ENCODE measurements at places on chromosomes 2 and 18.
A peak's percentile ranks its signal among the peaks of the same experiment; 100 is the strongest.

- no peak for DNase-seq
These were observed 177.9 kb downstream of the CYRIA start for GRCh38 chr2:16487686-16488085.

GRCh38 chr2:57760381-57760801, 286.2 kb upstream of the VRK2 start:
- DNase-seq, result no peak

DNA sequence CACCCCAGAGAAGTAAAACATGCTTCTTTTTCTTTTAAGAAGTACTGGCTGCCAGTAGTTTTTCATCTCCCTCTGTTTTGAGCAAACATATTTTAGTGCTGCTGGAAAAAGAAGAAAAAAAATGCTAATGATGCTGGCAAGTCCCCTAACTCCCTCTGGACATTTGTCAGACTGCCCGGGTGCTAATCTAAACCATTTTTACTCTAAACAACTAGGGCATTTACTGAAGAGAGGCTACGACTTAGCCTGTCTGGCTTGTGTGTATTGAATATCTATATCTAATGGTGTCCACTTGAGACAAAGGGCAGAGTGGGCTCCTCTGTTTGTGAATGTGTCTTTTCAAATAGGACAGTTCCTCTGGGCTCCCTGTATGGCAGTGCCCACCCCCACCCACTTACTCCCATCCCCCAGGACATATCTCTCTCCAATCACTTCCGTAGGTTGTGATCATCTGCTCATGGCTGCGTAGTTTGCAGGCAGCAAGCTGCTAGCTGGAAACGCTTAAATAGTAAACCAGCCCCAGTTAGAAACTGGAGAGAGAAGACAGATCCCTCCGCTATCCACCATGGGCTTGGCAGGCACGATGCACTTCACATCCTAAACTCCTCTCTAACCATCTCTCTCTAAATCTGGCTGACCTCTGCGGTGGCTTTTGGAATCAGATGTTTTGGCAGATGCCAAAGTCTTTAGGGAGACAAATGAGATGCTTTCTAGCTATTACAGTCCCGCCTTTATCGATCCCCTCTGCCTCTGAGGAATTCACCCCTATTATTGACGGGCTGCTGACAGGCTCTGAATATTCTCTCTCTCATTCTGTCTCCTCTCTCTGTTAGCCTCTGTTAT, 58.3 kb downstream of the DOCK10 start:
- DNase-seq, result no peak

- DNase-seq, result no peak
These were observed 31.0 kb downstream of the ABCA12 start for GRCh38 chr2:215107216-215108056.

DNA sequence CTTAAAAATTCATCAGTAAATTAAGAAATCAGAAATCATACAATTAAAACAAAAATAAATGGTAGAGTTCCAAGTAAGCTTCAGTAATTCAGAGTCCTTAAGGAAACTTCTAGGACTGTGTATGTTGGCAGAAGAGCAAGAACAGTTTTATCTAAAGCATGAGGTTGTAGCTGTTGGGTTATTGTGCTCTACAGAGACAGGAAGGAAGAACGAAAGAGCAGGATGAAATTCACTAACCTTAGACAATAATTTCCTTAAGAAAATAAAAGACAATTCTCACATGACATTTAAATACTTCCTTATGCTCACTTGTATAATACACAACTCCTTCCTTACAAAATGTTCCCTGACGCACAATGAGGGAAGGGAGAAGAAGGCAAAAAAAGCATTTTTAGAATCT, 133.4 kb downstream of the STK39 start:
- DNase-seq, result no peak

DNA sequence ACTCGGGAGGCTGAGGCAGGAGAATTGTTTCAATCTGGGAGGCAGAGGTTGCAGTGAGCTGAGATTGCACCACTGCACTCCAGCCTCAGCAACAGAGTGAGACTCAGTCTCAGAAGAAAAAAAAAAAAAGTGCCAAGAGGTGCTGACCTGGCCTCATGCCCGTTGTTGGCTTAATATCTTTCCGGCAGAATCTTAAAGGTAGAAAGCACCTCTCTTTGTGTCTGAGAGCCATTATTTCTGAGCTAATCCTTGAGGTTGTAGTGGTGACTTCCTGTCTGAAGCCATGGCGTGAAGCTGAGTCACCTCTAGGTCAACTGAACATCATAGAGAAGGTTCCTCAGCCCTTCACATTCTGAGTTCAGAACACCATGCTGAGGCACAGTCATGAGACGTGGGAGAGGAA, 60.4 kb downstream of the WDSUB1 start:
- no peak for DNase-seq

GRCh38 chr2:118240276-118240675, 152.0 kb downstream of the INSIG2 start:
- DNase-seq, result no peak

- no peak for DNase-seq
These were observed 480.5 kb downstream of the TRIB2 start for GRCh38 chr2:13197248-13197647.

GRCh38 chr2:152335726-152336118, 748 bp downstream of the FMNL2 start:
- DNase-seq, result peak; percentile 63

DNA sequence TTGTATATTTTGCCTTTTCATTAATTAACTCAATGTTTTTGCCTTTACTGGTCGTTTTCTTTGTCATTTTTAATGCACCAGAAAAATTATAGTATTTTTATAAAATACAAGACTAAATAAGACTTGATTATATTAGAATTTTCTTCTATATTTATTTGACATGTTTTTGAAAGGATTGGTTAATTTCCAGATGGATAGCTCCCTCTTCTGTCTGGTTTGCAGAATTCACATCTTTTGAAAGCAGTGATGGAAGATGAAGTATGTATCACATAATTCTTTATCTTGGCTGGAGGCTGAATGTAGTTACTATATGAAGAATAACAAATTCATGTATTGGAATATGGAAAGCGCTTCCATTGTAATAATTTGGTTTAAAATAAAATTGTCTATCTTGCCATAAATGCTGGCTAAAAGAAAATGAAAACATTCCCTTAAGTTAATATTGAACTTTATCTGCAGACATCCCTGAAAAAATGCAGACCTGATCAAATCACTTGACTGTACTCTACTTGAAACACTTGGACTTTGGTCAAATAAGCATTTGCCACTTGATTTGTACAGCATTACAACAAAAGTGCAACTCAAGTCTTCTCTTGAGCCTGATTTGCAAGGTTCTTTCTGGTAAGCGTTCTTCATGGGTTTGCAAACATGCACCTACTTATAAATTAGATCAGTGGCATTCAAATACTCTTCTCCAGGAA, 86.3 kb upstream of the EFEMP1 start:
- no peak for DNase-seq

- no peak for DNase-seq
These were observed 480.0 kb downstream of the SLC4A3 start for GRCh38 chr2:220107380-220107791.

GRCh38 chr2:74101574-74102300, 46.0 kb downstream of the BOLA3 start:
- no peak for DNase-seq

DNA sequence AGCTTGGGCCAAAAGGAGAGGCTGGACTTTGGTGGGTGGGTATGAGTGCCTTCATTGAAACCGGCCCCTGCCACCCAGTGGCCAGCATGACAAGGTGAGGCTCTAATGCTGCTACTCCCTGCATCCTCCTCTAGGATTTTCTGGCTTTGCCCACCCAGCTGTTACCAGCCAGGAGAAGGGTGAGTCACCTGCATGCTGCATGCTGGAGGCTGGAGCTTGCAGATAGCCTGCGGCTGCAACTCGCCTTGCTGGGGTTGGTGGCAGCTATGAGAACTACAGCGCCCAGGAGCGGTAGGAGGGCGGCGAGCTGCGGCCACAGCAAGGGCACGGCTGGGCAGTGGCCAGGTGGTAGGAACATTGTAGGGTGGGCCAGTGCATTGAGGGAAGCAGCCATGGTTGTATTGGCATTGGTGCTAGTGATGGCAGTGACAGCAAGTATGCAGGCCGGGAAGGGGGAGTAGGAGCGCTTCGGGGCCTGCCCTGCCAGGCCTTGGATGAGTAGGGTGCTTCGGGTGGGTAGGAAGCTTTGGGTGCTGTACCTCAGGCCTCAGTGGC, 75.4 kb upstream of the SLC35G4 start:
- DNase-seq, result no peak

- no peak for DNase-seq
These were observed 7.6 kb upstream of the SPDYA start for GRCh38 chr2:28802975-28803429.

GRCh38 chr2:155190342-155190741, 491.8 kb downstream of the KCNJ3 start:
- DNase-seq, result no peak

GRCh38 chr2:208358758-208359631, 47.6 kb upstream of the PTH2R start:
- no peak for DNase-seq

DNA sequence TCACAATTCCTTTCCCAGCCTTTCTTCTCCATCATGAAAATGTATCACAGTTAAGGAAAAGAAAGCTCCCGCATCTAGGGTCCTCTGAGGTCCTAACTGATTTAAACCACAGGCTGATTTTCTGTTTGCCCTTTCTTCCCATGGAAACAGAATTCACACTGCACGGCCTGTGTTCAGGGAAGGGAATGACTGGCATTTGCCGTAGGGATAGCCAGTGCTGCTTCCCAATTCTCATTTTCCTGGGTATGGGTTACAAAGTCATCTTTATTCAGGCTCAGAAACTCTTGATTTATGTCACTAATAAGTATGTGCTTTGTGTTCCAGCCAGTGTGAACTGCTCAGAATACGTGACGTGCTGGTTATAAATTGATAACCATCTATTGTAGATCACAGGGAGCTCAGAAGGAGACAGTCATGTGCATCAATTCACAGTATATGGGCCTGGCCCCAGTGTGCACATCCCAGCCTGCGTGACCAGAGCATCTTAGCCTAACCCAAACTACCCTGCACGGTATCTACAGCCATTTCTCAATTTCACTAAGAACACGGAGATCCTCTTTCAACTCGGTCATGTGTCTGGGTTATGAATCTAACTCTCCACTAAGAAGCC, 163.3 kb downstream of the LRRC30 start:
- no peak for DNase-seq

DNA sequence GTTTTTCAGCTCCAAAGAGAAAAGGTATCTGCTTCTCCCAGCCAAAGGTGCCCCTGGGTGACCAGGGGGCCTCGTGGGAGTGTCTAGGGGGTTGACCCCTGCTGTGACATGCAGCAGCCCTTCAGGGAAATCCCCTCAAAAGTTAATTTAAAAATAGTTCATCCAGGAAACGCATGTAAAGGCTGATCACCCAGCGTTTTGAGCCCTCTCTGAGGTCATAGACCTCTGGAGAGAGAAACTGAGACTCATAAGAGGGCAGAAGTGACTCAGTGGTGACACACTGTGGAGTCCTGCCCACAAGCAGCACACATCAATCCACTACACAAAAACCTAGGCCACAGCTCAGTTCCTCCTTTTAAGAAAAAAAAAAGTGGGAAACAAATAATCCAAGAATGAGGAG, 11.9 kb downstream of the GAL3ST2 start:
- no peak for DNase-seq

- DNase-seq, result no peak
These were observed 59.0 kb upstream of the SPATS2L start for GRCh38 chr2:200247494-200247893.

DNA sequence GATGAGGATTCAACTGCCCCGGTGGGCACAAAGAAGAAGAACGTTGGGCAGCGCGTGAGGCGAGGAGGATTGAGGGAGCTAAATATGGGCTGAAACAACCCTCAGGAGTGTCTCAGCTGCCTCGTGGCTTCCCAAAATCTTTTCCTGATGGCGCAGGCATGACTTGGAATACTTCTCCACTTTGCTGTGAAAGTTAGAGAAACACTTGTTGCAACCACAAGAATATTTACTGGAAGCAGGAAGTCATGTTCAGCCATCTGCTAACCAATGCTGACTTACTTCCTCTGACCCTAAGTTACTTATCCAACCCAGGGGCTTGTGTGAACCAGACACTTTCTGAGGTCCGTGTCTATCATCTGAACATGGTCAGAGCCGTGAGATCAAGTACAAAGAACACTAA, 148.8 kb downstream of the ARL4C start:
- no peak for DNase-seq

- peak; percentile 37 for DNase-seq
These were observed 180.1 kb downstream of the PRPF40A start for GRCh38 chr2:152537081-152537651.

GRCh38 chr2:88125924-88126771, 1.7 kb downstream of the FABP1 start:
- no peak for DNase-seq

- DNase-seq, result no peak
These were observed 107.6 kb upstream of the FZD7 start for GRCh38 chr2:201926067-201926466.

GRCh38 chr2:168758970-168759820, 43.2 kb upstream of the NOSTRIN start:
- DNase-seq, result peak; percentile 58

- no peak for DNase-seq
These were observed 337.8 kb upstream of the DSEL start for GRCh38 chr18:67854340-67854739.

DNA sequence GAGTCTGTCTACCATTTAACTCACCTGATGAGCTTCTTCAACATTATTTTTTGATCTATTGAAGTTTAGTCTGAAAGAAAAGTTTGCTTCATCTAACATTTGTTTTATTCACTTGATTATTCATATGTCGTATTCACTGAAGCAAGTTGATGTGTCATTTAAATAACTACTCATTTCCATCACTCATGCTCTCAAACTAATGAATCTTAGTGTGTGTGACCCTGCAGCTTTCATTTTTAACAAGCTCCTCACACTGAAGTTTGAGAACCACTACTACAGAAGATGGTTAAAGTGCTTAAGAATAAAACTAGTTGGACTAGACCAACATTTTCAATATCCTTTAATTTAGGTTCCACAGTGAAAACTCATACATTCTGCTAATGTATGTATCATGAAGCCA, 1.8 kb upstream of the ABI2 start:
- no peak for DNase-seq

DNA sequence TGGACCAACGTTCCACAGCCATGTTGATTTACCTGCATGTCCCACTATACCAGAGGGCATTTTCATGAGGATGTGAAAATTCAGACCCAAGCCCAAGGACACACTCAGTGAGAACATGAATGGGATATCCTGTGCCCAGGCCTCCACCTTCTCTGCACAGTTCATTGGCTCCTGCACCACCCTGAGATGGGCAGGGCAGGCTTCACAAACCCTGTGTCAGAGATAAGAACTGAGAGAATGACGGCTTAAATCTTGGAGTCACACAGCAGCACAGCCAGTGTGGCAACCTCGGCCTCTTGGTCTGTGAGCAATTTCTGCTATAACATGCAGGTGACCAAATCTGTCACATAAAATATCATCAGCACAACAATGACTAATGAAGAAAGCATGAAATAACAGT, 71.9 kb downstream of the UXS1 start:
- DNase-seq, result no peak

GRCh38 chr2:60884800-60885199, 3.4 kb downstream of the REL start:
- DNase-seq, result no peak
